Dermis microvascular lymphatic vessel endothelial cell (primary cell): ENCODE measurements at places on chromosomes 16 and 17. TPM values are rescaled to one million over a fixed set of nuclear protein-coding genes. Genes with fewer than 3 reads are reported as not detected.

FBXW10B gene
- total RNA-seq: 0.13 TPM in 1 of 2 replicates, not detected in the other

RNF157 gene
- 0.26 and 0.63 TPM in 2 replicates for total RNA-seq

PPL gene
- 3.2 and 4.7 TPM in 2 replicates for total RNA-seq

TPSG1 gene
- total RNA-seq: not detected in 2 replicates

STAT5A gene
- 41.8 and 45.9 TPM in 2 replicates for total RNA-seq

KRT20 gene
- total RNA-seq: not detected in 2 replicates

GAS2L2 gene
- total RNA-seq: under 0.01 TPM in 1 of 2 replicates, not detected in the other

ZNF747 gene
- 5.8 and 7.6 TPM in 2 replicates for total RNA-seq

PPP1R27 gene
- not detected in 2 replicates for total RNA-seq

KRT222 gene
- total RNA-seq: 0.13 TPM in 2 replicates

PDIA2 gene
- under 0.01 TPM in 1 of 2 replicates, not detected in the other for total RNA-seq

CD7 gene
- total RNA-seq: not detected in 2 replicates

GAS7 gene
- 2.8 and 8.5 TPM in 2 replicates for total RNA-seq

DPH1 gene
- total RNA-seq: 9.9 and 13.5 TPM in 2 replicates

PRR15L gene
- total RNA-seq: not detected in 2 replicates

TUFM gene
- 109 and 118 TPM in 2 replicates for total RNA-seq

IRF8 gene
- total RNA-seq: 5.1 and 15.8 TPM in 2 replicates

HIGD1B gene
- total RNA-seq: not detected in 2 replicates

LITAFD gene
- not detected in 2 replicates for total RNA-seq

PLK1 gene
- 7.6 and 17.2 TPM in 2 replicates for total RNA-seq

HES7 gene
- under 0.01 TPM in 1 of 2 replicates, not detected in the other for total RNA-seq

ASPA gene
- 0.13 TPM in 1 of 2 replicates, not detected in the other for total RNA-seq

SOX8 gene
- total RNA-seq: 0.26 and 0.51 TPM in 2 replicates

TRAPPC1 gene
- 52.9 and 80.7 TPM in 2 replicates for total RNA-seq

HASPIN gene
- 3.5 and 5.5 TPM in 2 replicates for total RNA-seq

SLC52A1 gene
- total RNA-seq: 0.25 and 0.26 TPM in 2 replicates

MYH13 gene
- not detected in 2 replicates for total RNA-seq

PRR35 gene
- total RNA-seq: not detected in 2 replicates

CACNG1 gene
- total RNA-seq: not detected in 2 replicates

CPPED1 gene
- total RNA-seq: 8.3 and 10.6 TPM in 2 replicates

USP31 gene
- total RNA-seq: 15.0 and 28.1 TPM in 2 replicates

WNK4 gene
- total RNA-seq: 2.1 and 2.4 TPM in 2 replicates

HS3ST3A1 gene
- total RNA-seq: 0.39 and 0.76 TPM in 2 replicates

PRSS27 gene
- total RNA-seq: 0.13 and 0.25 TPM in 2 replicates

DPEP3 gene
- 0.13 TPM in 1 of 2 replicates, not detected in the other for total RNA-seq

SRP68 gene
- 22.6 and 28.7 TPM in 2 replicates for total RNA-seq

EPX gene
- total RNA-seq: not detected in 2 replicates

STAC2 gene
- total RNA-seq: not detected in 2 replicates
